Stimulated activated CD8-positive, alpha-beta memory T cell treated with anti-CD3 and anti-CD28 coated beads, Interleukin-15, amount 100 ng/mL, for 4 hours (primary cell): ENCODE measurements at places on chromosomes 5 and 9.

DNA sequence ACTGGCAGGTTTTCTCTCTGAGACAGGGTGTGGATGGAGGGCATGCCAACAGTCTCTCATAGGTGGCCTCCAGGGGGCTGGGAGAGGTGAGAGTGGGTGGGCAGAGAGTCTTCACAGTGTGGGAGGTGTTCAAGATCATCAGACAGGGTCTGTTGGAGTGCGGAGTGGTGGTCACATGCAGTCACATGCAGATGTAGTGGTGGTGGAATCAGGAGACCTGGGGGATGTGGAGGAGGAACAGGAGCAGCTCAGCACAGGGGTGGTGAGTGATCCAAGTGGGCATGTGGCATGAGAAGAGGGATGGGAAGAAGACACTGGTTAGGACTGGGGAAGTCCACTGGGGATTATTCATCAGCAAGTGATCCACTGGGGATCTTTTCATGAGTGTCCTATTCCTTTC is 5.8 kb downstream of the GM2A start:
- no peak for DNase-seq

GRCh38 chr9:75671354-75671753 is 219.1 kb upstream of the PCSK5 start:
- no peak for DNase-seq

DNA sequence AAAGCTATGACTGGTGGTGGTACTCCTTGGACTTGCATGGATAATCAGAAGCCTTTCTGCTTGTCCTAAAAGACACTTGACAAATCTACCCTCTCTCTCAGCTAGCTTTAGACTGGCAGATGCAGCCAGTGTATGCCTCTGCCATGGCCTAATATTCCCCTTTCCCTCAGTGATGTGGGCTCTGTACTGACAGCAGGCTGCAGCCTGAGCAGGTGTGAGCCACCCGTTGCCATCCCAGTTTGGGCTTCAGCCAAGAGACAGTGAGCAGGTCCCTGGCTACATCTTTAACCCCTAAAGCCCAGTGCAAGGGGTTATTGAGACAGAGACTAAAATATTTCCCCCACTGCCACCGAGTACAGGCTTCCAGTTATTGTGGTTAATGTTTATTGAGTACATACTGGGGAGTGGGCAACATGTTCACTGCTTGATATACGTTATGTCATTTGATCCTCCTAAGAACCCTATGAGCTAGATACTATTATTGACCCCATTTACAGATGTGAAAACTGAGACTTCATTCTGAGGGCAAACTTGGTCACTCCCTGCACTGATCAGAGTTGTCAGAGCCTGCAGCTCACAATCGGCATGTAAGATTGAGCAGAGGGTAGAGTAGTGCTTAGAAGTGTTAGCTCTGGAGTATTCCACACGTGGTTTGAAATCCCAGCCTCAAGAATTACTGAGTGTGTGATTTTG is 254.2 kb downstream of the ARHGAP26 start:
- no peak for DNase-seq

DNA sequence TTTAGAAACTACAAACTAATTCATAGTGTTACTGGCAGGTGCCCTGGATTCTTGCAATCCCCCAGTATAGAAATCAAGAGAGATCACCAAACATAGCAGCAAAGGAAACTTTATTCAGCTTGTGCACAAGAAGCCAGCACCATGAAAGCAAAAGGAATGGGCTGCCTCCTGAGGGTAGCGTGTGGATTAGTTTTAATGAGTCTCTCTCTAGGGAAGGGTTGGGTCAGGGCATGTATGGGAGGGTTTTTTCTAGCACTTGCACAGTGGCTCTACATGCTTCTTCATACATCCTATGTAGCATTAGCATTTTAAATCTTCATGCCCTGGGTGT is 38.4 kb downstream of the LYRM7 start:
- no peak for DNase-seq

DNA sequence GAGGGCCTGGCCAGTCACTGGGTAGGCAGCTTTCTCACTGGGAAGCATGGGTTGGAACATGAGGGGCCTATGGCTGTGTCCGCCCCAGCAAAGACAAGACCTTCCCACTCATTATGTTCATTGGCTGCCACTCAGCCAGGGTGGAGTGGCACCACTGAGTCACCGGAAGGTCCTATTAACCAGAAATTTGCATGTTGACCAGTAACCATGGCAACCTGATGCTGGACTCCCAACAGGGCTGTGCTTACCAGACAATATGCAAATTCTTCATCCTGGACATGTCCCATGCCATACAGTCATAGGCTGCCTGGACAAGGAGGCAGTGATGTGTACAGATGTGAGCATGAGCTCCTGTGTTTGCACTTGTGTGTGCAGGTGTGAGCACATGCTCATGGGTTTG is 66.7 kb downstream of the PSD2 start:
- DNase-seq = no peak

DNA sequence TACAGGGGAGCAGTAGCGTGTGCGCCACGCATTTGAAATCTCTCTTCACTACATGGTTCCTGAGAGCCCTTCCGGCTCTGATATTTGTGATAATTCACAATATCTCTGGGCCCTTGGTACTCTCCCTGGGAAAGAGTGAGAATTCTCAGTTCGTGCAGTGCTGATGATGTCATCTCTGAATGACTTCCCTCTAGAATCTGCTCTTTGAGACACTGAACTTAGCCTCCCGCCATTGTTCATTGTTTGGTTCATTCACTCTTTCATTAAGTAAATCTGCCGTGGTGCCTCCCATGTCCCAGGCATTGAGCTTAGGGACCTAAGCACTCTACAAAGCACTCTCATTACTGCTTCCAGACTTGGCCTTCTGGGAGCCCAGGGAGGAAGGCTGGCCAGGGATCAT is 94.0 kb downstream of the PPARGC1B start:
- DNase-seq = no peak

DNA sequence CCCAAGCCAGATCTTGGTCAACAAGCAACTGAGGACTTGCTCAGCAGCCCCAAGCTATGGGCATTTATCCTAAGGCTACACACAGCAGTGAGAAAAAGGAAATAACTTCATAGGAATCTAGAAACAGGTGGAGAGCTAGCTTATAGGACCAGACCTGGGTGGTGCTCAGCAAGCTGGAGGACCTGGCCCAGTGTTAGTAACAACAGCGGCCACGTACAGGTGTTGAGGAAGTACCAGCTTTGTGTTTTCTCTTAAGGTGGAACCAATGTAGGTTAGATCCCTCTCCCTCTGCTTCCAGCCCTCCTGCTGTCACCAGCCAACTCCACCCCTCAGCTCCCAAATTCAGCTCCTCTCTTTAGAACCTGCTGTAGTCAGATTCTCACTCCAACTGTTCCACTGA is 43.4 kb downstream of the IRF1 start:
- DNase-seq = no peak
